ENCODE measurements at places on chromosomes 13 and 19. TPM values are rescaled to one million over a fixed set of nuclear protein-coding genes. Genes with fewer than 3 reads are reported as not detected.

The CCL25 gene
- not detected for total RNA-seq

- no peak for DNase-seq
Measured at GRCh38 chr13:20403826-20404225, 121.8 kb downstream of the CRYL1 start.

The OR10H1 gene
- total RNA-seq = not detected

- no peak for DNase-seq
Measured at GRCh38 chr13:91025442-91025841, 322.0 kb upstream of the MIR17HG start.

DNA sequence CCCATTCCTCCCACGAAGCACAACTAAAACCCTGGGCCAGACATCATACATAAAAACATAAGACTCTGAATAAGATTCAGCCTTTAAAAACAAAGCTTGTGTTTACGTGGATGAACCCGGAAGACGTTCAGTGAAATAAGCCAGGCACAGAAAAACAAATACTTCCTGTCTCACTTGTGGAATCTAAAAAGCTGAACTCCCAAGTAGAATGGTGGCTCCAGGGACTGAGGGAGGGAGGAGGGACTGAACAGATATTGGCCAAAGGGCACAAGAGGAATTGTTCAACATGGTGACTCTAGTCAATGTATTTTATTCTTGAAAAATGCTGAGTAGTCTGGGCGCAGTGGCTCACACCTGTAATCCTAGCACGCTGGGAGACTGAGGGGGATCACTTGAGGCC lies 35.7 kb upstream of the TPM4 start:
- DNase-seq = no peak

DNA sequence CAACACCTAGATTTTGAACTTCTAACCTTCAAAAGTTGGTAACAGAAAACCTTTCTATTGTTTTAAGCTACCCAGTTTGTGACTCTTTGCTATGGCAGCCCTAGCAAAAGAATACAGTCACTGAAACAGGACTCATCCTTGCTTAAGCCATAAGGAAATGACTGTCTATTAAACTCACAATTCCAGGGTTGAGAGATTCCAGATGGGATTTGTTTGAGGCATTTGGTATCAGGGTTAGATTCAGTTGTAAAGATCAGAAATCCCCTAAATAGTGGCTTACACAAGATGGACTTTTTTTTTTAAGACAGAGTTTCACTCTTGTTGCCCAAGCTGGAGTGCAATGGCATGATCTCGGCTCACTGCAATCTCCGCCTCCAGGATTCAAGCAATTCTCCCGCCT lies 41.1 kb upstream of the RGCC start:
- DNase-seq = no peak

DNA sequence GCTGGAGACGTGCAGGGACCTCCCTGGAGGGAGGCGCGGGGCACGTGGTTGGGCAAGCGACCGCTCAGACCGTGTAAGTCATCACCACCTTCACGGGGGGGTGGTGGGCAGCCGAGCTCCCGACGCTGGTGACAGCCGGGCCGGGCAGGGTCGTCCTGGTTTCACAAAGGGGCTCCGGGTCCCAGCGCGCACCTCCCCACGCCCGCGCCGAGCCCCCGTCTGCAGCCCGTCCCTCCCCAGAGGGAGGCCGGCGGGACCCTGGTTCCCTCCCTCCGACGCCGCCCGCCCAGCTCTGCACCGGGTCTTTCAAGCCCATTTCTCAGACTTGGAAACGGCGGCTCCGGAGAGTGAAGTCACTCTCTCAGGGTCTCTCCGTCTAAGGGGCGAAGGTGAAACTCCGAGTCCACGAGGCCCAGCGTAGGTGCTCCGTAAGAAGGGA lies 729 bp upstream of the ARID3A start:
- DNase-seq = peak; percentile 55

DNA sequence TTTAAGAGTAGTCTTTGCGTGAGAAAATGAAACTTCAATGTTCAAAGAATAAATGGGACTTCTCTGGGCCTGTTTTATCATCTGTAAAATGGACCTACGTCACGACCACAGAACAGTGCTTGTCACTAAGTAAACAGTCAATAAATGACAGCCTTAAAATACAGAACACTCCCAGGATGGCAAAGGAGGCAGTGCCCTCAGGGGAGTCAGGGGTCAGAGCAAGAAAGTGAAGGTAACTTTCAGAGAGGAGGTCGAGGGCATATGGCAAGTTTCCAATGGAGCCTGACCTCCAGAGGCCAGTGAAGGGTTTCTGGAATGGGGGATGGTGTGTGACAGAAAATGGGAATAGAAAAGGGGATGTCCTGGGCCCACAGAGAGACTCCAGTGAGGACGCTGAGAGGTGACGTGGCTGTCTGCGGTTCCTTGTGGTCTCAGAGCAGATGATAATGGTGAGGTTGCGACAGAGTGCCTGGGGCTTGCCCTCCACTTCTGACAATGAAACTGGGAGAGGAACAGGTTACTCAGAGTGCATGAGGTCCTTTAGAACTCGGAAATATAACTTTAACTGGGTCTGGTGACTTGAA lies 91.8 kb downstream of the UBL3 start:
- DNase-seq = no peak

The PABPC3 gene
- total RNA-seq = 0.32 TPM
